Endothelial cell of umbilical vein (primary cell): ENCODE measurements at places on chromosomes 5 and 9. TPM values are rescaled to one million over a fixed set of nuclear protein-coding genes. Genes with fewer than 3 reads are reported as not detected.

- H3K4me1 ChIP-seq = peaks cover 6% of the 10 kb centered on the region
- no peak overlapping the region for H3K4me3 ChIP-seq
- no peaks in the 10 kb centered on the region for H3K27me3 ChIP-seq
- no peaks in the 10 kb centered on the region for H3K36me3 ChIP-seq
Measured at GRCh38 chr9:100317706-100318105, 35.0 kb downstream of the TEX10 start.

GRCh38 chr9:115923410-115923809 lies 230.2 kb upstream of the PAPPA start:
- DNase-seq = no peak
- H3K4me1 ChIP-seq = no peaks in the 10 kb centered on the region
- H3K36me3 ChIP-seq = no peaks in the 10 kb centered on the region
- no peak overlapping the region for H3K27ac ChIP-seq
- H3K27me3 ChIP-seq = no peaks in the 10 kb centered on the region

- H3K4me1 ChIP-seq = no peaks in the 10 kb centered on the region
- H3K27me3 ChIP-seq = peaks cover 2% of the 10 kb centered on the region
- no peak overlapping the region for H3K4me3 ChIP-seq
Measured at GRCh38 chr9:38361473-38361850, 31.0 kb upstream of the ALDH1B1 start.

DNA sequence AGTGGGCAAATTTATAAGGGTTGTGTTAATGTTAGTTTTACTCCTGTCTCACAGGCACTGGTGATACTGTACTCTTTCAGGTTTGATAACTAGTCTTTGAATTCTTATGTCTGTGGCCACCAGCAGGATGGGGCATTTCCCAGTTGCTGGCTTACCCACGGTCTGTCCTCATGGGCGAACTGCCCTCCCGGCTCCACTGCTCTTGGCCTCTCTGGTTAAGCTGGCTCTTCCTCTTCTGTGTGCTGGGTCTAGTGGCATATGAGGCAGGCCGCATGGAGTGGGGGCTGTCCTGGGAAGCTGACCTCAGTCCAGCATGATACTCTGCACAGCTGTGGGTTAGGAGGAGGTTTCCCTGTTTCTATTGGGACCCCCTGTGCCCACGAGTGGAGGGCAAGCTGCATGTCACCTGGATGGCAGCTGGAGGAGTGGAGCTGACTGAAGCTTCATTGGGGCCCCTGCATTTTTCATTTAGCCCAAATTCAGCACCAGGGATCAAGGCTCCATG lies 19.5 kb downstream of the PHF2 start:
- no peaks in the 10 kb centered on the region for H3K36me3 ChIP-seq
- no peak overlapping the region for H3K27ac ChIP-seq
- H3K4me3 ChIP-seq = no peak overlapping the region
- no peak for DNase-seq
- no peaks in the 10 kb centered on the region for H3K4me1 ChIP-seq

GRCh38 chr5:179772351-179772750 lies 21.4 kb upstream of the LTC4S start:
- peaks cover 8% of the 10 kb centered on the region for H3K36me3 ChIP-seq
- H3K4me1 ChIP-seq = peaks cover 7% of the 10 kb centered on the region
- H3K4me3 ChIP-seq = no peak overlapping the region
- H3K27ac ChIP-seq = no peak overlapping the region
- no peaks in the 10 kb centered on the region for H3K27me3 ChIP-seq
- DNase-seq = no peak

GRCh38 chr9:35813434-35814105 lies 1.3 kb downstream of the HINT2 start:
- no peaks in the 10 kb centered on the region for H3K27me3 ChIP-seq
- DNase-seq = peak; percentile 19
- no peak overlapping the region for H3K4me3 ChIP-seq
- H3K4me1 ChIP-seq = peaks cover 21% of the 10 kb centered on the region
- H3K27ac ChIP-seq = no peak overlapping the region
- no peaks in the 10 kb centered on the region for H3K36me3 ChIP-seq

DNA sequence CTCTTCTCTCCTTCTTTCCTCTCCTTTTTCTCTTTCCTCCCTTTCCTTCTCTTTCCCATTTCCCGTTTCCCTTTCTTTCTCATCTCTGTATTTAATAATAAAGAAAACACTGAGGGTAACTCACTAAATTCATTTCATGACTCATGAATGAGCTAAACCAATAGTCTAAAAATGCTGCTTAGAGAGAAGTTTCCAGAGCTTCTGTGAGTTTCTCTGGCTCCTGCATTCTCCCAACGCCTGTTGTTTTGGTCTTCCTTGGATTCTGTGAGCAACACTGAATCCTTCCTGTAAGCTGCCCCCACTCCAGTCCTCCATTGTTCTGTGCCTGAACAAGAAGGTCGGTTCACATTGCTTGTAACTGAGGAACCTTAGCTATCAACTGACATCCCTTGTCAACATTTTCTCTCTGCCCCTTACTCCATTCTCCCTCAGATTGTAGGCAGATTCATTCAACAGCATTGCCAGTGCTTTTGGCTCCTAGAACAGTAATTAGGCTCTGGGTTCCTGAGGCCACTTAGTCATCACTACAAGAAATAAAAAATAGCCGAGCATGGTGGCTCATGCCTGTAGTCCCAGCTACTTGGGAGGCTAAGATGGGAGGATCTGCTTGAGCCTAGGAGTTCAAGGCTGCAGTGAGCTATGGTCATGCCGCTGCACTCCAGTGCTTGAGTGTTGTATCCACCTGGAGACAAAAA lies 237.7 kb upstream of the KLF4 start:
- no peaks in the 10 kb centered on the region for H3K4me1 ChIP-seq
- H3K36me3 ChIP-seq = no peaks in the 10 kb centered on the region
- H3K27ac ChIP-seq = no peak overlapping the region
- H3K27me3 ChIP-seq = peaks cover 3% of the 10 kb centered on the region
- H3K4me3 ChIP-seq = no peak overlapping the region
- peak; percentile 60 for DNase-seq

RPL35 gene
- 1,181 and 1,230 TPM in 2 replicates for total RNA-seq

CCNO gene
- 0.58 and 0.88 TPM in 2 replicates for total RNA-seq

ROR2 gene
- not detected in 2 replicates for total RNA-seq

FOXD1 gene
- total RNA-seq = 0.14 and 0.20 TPM in 2 replicates
